ENCODE measurements at places on chromosomes 13 and 19.
A peak's percentile ranks its signal among the peaks of the same experiment; 100 is the strongest.

- no peak for DNase-seq
These were observed 18.5 kb downstream of the RASL11A start for GRCh38 chr13:27289011-27289665.

GRCh38 chr13:95253033-95253432 lies 48.2 kb downstream of the ABCC4 start:
- no peak for DNase-seq

GRCh38 chr13:93231867-93232266 lies 5.3 kb downstream of the GPC6 start:
- no peak for DNase-seq

- no peak for DNase-seq
These were observed 26.0 kb downstream of the OLFM4 start for GRCh38 chr13:53054569-53054968.

DNA sequence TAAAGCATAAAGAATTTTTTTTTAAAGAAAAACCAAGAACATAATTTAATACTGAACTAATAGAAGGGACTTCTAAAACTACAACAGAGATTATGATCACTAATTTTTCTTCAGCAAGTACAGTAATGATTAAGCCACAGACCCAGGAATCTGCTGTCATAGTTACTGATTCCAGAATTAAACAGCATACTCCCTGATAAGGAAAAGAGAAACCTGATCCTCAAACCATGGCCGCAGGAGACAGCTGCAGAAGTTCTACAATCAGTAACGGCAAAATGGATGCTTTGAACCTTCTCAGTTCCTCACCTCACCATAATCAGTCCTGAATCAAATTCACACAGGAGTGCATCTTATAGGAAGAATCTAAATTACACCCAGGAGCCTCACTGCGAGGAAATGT lies 939.0 kb upstream of the SLITRK1 start:
- no peak for DNase-seq

GRCh38 chr13:72427757-72428528 lies 299.5 kb downstream of the MZT1 start:
- no peak for DNase-seq

GRCh38 chr13:112971288-112971643 lies 2.3 kb downstream of the MCF2L start:
- no peak for DNase-seq

GRCh38 chr13:99064624-99065234 lies 86.9 kb upstream of the DOCK9 start:
- no peak for DNase-seq

GRCh38 chr19:31214086-31214485 lies 135.2 kb downstream of the TSHZ3 start:
- DNase-seq: peak; percentile 92

- no peak for DNase-seq
These were observed 132.1 kb upstream of the ARGLU1 start for GRCh38 chr13:106700007-106700406.

DNA sequence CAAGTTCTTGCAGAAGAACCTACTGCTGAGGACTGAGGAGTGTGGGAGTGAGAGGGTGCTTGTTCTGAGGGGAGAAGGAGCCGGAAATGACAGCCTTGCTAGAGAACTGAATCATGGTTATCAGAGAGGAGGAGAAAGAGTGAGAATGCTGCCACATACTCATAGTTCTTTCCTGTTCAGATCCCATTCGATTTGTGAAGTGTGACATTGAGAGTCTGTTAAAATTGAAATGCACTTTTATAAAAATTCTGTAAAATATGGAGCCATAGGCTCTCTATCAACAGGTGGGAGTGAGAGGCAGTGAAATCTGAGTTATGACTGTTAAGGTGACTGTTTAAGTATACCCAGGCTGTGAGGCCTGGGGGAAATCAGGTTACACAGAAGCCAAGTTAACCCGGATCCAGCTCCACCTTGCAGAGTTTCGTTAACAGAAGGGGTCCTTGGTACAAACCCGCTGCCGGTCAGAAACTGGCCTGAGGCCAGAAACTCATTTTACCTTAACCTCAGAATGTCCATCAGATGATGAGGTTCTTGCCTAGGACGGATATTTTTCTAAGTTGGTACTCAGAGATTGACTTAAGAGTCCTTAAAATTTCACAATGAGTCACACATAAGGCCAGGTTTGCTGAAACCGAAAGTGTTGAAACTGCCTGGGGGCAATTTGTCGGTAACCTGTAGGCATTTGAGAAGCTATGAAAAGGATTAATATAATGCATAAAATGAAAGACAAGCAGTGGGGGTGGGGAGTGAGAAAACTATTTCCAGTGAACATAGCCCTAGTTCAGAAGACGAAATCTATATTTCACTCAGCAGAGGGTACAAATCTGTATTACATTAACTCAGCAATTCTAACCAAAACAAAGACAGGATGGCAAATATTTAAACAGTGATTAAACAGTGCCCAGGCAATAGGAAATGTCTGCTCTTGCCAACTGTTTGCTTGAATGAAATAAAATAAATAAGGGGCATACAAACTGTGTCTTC lies 350.5 kb downstream of the KCNRG start:
- DNase-seq: peak; percentile 71

DNA sequence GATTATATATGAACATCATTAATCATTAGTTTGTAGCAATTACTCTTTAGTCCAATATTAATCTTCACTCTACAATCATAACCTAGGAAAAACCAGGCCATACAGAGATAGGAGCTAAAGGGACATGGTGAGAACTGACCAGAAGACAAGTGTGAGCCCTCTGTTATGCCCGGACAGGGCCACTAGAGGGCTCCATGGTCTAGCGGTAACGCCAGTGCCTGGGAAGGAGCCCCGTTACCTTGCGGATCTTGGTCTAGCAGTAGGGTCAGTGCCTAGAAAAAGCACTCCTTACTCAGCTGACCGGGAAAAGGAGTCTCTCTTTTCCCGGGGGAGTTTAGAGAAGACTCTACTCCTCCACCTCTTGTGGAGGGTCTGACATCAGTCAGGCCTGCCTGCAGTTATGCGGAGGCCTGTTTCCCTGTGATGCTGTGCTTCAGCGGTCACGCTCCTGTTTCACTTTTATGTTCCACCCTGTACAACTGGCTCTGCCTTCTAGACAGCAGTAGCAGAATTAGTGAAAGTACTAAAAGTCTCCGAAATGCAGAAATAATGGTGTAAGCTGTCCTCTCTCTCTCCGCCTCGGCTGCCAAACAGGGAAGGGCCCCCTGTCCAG lies 13.8 kb downstream of the OR7D4 start:
- DNase-seq: peak; percentile 69

DNA sequence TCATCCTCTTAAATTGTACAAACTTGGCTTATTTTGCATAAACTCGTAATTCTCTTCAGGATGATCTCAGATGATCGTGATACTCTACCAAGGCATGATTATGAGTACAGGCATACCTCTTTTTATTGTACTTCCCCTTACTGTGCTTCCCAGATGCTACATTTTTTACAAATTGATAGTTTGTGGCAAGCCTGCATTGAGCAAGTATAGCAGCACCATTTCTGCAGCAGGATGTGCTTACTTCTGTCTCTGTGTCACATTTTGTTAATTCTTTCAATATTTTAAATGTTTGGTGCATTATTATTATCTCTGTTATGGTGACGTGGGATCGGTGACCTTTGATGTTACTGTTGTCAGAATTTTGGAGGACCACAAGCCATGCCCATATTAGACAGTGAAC lies 752.3 kb downstream of the PCDH9 start:
- no peak for DNase-seq

GRCh38 chr13:77810430-77810829 lies 108.2 kb downstream of the EDNRB start:
- DNase-seq: no peak

- no peak for DNase-seq
These were observed 233.4 kb downstream of the B3GLCT start for GRCh38 chr13:31433207-31433606.

GRCh38 chr13:93955904-93956303 lies 523.6 kb downstream of the DCT start:
- no peak for DNase-seq

- DNase-seq: peak; percentile 94
These were observed at the start of gene RGCC for GRCh38 chr13:41456768-41457588. Gene RGCC, plus strand, starts transcription at chr13:41457550. Its CDS starts 158 bp downstream, at chr13:41457708.

- DNase-seq: no peak
These were observed 2.5 kb downstream of the TEX29 start for GRCh38 chr13:111322916-111323331.

DNA sequence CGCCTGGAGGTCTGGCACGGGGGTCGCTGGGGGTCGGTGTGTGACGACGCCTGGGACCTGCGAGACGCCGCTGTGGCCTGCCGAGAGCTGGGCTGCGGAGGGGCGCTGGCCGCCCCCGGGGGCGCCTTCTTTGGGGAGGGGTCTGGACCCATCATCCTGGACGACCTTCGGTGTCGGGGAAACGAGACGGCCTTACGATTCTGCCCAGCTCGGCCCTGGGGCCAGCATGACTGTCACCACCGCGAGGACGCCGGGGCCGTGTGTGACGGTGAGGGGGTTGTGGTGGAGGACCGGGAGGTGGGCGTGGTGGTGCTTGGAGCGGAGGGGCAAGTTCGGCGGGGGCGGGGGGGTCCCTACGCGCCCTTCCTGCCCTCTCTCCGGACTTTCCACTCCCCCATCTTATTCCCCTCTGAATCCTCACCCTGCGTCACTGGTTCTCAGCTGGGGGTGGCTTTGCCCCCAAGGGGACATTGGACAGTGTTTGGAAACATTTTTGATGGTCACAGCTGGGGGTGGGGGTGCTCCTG lies 5.5 kb downstream of the SSC5D start:
- DNase-seq: no peak

- no peak for DNase-seq
These were observed 18.8 kb downstream of the MTRF1 start for GRCh38 chr13:41244556-41244955.

DNA sequence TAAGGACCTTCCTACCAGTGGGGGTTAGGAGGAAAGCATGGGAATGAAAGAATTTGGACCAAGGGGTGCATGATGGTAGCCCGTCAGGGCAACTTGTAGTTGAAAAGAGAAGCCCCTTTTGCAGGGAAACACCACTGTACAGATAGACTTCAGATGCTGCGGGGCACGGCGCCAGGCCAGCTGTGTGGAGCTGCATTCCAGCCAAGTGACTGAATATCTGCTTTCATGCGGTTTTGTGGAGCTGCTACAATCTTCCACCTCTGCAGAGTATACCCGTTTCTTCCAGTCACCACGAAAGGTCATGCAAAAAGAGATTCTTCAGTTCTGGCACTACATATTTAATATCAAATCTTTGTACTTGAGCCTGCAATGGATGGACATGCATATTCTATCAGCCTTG lies 104.7 kb downstream of the RGCC start:
- DNase-seq: no peak

- no peak for DNase-seq
These were observed 26.0 kb upstream of the PEG3 start for GRCh38 chr19:56866538-56866937.

GRCh38 chr19:55632463-55632834 lies 8.1 kb upstream of the ZNF784 start:
- peak; percentile 95 for DNase-seq

DNA sequence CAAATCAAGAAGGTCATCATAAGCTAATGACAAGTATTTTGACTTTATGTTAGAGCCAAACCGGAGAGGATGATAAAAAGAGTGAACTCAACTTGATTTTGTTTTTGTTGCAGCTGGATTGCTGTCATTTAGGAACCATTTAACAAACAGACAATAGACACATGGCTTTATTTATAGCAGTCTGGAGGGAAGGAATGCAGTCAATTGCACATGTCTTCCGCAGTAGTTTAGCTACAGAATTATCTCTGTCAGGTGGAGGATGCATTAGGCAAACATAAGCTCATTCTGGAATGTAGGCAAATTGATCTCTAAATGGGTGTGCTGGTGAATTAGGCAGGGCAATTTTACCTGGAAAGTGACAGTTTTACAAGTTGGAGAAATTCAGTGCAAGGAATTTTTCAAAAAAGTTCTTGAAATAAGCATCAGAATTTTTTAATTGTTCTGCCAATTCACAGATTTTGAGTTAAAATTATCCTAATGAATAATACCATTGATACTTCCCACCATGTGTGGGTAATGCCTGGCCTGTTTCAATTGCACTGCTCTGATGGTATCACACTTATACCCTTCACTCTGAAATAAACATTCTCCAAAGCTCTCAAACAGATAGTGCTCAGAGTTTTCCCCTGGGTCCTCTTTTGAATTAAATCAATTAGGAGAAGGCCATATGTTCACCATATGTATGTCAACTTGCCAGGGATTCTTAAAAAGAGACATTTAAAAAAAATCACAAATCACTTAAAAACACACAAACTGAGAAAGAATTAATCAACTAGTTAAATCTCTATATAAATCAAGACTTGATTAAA lies 318.3 kb downstream of the NDFIP2 start:
- DNase-seq: no peak

GRCh38 chr13:108322206-108322824 lies 52.8 kb downstream of the TNFSF13B start:
- DNase-seq: no peak

- DNase-seq: no peak
These were observed 19.3 kb downstream of the HCN2 start for GRCh38 chr19:609004-609346.

GRCh38 chr19:45670670-45671453 lies 2.8 kb downstream of the GIPR start:
- DNase-seq: peak; percentile 50

Measured in stimulated activated CD4-positive, alpha-beta T cell treated with anti-CD3 and anti-CD28 coated beads, Interleukin-4, amount 100 ng/mL, for 24 hours (primary cell).